Astrocyte of the cerebellum (primary cell): ENCODE measurements at places on chromosomes 3 and 15.

- DNase-seq: no peak
Observed at GRCh38 chr3:34011171-34012101, 213.0 kb downstream of the PDCD6IP start.

DNA sequence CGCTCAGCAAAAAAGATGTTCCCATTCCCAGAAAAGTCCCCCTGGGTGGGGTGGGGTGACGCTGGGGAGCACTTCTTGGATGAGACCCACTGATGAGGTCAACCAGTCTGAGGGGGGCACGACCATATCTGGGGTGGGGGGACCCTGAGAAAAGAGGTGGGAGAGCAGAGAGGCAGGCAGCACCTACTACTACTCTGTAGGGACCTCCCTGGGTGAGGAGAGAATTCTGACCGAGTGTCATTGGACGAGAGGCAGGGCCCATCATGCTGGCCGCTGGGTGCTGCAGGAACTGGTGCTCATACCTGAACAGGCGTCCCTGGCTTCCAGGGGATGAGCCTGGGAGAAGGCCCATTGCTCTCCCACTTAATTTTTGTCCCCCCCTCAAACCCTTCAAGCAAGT is 158.8 kb downstream of the KLF13 start:
- DNase-seq: no peak

- DNase-seq: no peak
Observed at GRCh38 chr15:85768595-85769168, 26.0 kb downstream of the KLHL25 start.

DNA sequence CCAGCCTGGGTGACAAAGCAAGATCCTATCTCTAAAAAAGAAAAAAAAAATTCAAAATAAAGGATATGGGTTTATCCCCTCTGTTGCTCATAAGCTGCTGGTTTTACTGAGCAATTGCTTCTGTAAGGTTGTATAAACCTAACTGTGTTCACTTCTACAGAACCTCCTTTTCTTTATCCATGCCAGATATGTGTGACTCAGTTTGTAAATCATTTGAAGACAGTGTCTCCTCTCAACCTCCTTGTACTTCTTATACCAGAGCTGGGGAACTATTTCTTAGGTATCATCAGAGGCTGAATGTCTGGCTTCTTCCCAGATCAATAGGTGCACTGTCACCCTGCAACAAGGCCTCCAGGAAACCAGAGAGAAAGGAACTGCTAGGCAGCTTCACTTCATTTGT is 273.8 kb downstream of the CD47 start:
- DNase-seq: no peak

GRCh38 chr3:143040261-143040879 is 39.0 kb downstream of the U2SURP start:
- peak; percentile 34 for DNase-seq

GRCh38 chr3:146322216-146322817 is 71.4 kb upstream of the PLSCR4 start:
- no peak for DNase-seq

DNA sequence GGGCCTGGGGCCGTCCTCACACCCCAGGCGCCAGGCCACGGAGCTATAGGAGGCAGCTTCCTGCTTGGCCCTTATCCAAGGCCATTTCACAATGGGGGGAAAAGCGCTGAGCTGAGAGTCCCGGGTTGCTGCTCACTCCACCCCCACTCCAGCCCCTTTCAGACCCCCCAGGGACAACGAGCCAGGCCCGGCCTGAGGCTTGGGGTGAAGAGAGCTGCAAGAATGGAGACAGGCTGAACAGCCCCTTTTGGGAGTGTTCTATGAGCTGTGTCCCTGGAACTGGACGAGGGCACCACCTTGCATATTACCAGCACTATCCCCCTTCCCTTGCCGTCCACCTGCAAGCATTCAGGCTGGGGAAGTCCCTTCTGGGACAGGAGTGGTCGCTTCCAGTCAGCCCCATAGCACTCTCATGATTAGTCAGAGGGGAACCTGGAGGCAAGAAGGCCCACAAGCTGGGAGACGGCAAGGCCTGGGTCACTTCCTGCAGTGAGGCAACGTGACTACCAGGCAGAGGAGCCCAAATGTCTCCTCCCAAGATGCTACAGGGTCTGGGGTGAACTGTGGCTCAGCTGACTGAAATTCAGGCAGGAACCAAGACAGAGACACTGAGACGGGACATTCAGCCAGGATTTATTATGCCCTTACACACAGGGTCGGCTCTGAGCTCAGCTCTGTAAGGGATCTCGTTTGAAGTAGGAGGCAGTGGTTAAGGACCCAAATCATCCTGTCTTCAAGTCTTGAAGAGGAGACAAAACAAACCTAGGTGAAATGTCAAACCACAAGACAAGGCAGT is 8.6 kb upstream of the SRP14 start:
- no peak for DNase-seq

GRCh38 chr3:11134794-11135193 is 19.5 kb upstream of the HRH1 start:
- no peak for DNase-seq

- DNase-seq: no peak
Observed at GRCh38 chr15:32889214-32889613, 171.4 kb downstream of the GREM1 start.

DNA sequence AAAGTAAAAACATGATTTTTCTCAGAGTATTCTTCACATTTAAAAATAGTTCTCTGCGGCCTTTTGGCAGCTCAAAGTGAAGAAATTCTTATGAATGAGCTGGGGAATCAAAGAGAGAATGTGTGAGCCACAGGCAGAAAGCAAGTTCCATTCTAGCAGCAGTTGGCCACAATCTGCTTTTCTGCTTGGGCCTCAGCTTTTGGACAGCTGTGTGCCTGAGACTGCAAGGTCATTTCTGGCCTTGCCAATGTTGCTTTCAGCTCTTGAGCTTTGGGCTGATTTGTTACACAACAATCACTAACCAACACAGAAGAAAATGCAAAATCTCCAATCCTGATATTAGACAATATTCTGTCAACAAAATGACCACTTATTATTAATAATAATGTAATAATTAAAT is 14.4 kb upstream of the TM4SF4 start:
- no peak for DNase-seq

- no peak for DNase-seq
Observed at GRCh38 chr3:186154641-186155040, 45.8 kb upstream of the ETV5 start.

GRCh38 chr15:45829336-45830153 is 194.7 kb downstream of the SQOR start:
- DNase-seq: no peak

- no peak for DNase-seq
Observed at GRCh38 chr3:173796890-173797289, 399.3 kb downstream of the NLGN1 start.

DNA sequence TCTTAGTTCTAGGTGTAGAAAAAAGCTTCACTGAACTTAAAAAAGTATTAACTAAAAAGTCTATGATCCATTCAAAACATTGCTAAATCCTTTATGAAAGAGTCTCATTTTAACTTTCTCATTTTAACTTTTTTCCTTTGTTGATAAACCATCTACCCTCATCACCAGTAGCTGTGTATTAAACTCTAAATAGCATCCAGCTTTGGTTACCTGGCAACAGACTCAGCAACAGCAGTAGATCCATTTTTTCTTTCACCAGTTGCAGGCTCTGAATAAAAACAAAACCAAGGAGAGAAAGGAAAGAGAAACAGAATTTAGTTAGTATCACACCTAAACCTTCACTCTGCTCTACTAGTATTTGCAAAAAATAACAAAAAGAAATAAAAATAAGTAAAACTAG is 51.6 kb downstream of the TP53BP1 start:
- peak; percentile 13 for DNase-seq

GRCh38 chr3:175558261-175558660 is 699.1 kb downstream of the NAALADL2 start:
- DNase-seq: no peak

DNA sequence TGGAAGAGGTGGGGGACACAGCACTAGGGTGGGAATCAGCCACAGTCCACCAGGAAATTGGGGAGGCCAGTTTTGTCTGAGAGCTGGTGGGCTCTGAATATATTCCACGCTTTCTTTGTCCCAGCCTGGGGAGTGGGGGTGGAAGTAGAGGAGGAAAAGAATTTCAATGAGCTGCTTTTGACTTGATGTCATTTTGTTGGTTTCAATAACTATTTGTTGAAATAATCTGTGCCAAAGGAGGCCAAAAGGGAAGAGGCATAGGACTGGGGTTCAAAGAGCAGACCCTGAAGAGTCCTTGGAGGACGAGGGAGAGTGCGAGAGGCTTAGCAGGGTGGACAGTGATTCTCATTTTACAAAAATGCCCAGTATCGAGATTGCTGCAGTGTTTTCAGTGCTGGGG is 262.3 kb downstream of the SHQ1 start:
- DNase-seq: no peak

DNA sequence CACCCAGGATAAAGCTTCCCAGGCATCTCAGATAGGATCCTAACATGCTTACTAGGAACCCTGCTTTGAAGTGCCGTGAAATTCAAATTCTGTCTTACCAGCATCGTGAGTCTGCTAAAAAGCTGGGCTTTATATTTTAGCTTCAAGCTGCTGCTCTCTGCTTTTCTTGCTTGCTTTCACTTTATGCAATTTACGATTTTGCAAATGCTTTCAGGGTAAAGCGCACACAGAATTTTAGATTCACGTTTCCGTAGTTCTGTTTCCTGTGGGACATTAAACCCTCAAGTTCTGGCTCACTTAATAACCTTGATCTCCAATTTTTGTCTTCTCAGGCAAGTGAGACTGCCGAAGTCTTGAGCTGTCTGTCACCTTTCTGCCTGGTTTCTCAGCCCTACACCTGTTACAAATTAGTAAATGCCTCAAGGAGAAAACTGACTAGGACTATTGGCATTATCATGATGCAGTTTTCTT is 170.5 kb upstream of the TGFBR2 start:
- no peak for DNase-seq

DNA sequence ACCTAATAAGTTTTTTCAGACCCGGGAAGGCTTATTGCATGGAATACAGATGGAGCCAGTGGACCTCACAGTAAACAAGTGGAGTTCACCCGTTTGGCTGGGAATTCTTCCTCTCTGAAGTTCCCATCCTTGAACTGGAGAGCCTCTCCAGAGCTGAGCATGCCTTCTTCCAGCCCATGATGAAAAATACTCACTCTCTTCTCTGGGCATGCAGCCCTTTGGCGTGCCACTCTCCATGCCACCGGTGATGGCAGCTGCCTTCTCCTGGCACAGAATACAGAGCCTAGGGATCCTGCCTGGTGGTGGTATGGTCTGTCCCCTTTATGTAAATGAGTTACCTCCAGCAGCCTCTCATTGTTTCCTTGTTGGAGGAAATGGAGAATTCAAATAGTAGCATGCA is 150.8 kb downstream of the LEKR1 start:
- DNase-seq: no peak

DNA sequence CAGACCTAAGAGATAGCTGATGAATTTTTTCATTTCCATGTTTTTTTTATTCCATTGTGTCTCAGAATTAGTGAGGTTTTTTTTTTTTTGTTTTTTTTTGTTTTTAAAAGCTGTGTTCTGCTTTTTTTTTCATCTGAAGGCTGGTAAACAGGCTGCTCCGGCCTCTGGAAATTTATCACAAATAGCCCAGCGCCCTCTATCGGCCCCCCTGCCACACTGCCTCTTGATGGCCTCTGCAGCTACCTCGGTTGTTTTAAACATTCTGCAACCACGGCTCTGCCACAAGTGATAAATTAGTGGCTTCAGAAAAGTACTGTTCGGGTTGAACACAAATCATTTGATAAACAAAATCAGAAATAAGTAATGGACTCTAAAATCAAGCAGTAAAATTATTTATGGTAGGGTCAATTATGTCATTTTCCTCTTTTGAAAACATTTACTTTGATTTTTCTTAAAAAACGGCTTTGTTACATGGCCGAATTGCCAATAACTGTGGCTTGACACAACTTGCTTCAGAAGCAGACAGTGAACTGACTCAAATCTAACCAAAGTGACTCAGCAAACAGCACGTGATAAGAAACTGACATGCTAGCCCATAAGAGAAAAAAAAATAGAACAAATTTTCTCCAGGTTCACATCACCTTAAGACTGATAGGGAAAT is 87.8 kb downstream of the RSL24D1 start:
- no peak for DNase-seq

GRCh38 chr15:101114166-101114565 is 137.7 kb downstream of the CHSY1 start:
- DNase-seq: no peak

DNA sequence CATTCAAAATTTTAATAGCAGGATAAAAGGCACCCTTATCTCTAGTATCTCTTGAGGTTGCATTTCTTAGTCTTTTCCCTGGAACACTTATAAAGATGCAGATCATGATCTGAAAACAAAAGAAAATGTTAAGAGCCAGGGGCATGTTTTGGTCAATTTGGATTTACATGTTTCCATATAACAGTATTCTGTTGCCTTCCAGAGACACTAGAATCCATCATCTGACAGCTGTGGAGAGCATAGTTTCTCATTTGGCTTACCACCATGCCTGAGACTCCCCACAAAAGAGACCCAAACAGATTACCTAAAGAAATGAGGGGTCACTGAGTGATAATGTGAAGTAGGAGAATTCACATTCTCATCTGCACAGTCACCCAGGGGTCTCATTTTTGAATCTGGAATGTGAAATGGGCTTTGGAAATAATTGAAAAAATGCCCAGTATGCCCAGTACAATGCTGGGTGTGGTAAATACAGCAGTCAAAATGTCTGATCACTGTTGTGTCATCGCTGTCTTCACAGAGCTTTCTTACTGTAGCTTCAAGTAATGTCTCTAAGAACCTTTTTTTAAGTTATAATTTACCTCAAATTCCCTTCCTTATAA is 79.9 kb upstream of the ZBTB20 start:
- DNase-seq: no peak

GRCh38 chr15:66831289-66831688 is 129.3 kb downstream of the SMAD6 start:
- no peak for DNase-seq

- DNase-seq: no peak
Observed at GRCh38 chr3:134381076-134381475, 6.8 kb upstream of the AMOTL2 start.

- DNase-seq: no peak
Observed at GRCh38 chr3:149343951-149344350, 10.5 kb upstream of the TM4SF18 start.

DNA sequence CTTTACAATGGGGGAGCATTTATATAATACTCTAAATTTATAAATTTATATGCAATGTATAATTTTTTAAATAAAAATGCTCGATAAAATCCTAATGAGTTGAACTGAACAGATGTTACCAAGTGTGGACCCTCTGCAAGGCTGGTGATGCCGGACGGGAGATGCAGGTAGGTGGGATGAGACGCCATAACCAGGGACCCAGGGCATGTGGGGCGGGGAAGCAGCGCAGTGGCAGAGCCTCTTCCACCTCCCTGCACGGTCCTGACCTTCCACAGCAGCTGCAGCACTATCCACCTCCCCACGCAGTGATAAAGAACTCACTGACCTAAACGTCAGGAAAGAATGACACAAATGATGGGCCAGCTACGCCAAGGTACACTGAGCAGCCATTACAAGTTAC is 12.8 kb downstream of the PCSK6 start:
- DNase-seq: no peak

GRCh38 chr3:37509069-37509468 is 334.7 kb upstream of the LRRFIP2 start:
- no peak for DNase-seq

GRCh38 chr15:57740048-57740447 is 33.5 kb downstream of the POLR2M start:
- DNase-seq: no peak
